ENCODE measurements at places on chromosomes 13 and 19.

- no peak overlapping the region for H3K27ac ChIP-seq
- H3K4me1 ChIP-seq: peaks cover 76% of the 10 kb centered on the region
- H3K4me3 ChIP-seq: no peak overlapping the region
- H3K36me3 ChIP-seq: peaks cover 2% of the 10 kb centered on the region
Measured at GRCh38 chr19:29966588-29967249, 24.7 kb downstream of the URI1 start.

- H3K4me1 ChIP-seq: peaks cover 7% of the 10 kb centered on the region
- H3K36me3 ChIP-seq: peaks cover 3% of the 10 kb centered on the region
- no peak overlapping the region for H3K27ac ChIP-seq
- no peak for DNase-seq
- no peak overlapping the region for H3K4me3 ChIP-seq
- H3K27me3 ChIP-seq: peaks cover 71% of the 10 kb centered on the region
Measured at GRCh38 chr19:1526066-1526778, 2.3 kb downstream of the PLK5 start.

DNA sequence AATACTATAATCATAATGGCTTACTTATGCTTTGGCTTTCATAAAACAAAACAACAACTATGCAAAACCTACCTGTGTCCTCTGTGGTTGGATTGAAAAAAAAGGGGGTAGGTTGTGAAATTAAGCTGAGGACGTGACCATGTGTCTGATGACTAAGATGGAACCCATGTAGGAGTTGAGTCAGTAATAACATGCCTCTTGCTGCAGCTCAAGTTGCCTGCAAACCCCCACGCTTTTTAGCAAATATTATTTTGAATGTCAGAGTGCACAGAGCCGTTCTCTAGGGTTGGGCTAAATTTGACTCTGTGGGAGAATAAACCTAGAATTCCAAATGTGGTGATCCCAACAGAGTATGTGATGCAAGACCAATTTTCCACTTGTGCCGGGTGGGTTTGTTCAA is 209.3 kb downstream of the KCNRG start:
- no peaks in the 10 kb centered on the region for H3K36me3 ChIP-seq
- peaks cover 15% of the 10 kb centered on the region for H3K4me1 ChIP-seq
- DNase-seq: no peak
- no peaks in the 10 kb centered on the region for H3K27me3 ChIP-seq

DNA sequence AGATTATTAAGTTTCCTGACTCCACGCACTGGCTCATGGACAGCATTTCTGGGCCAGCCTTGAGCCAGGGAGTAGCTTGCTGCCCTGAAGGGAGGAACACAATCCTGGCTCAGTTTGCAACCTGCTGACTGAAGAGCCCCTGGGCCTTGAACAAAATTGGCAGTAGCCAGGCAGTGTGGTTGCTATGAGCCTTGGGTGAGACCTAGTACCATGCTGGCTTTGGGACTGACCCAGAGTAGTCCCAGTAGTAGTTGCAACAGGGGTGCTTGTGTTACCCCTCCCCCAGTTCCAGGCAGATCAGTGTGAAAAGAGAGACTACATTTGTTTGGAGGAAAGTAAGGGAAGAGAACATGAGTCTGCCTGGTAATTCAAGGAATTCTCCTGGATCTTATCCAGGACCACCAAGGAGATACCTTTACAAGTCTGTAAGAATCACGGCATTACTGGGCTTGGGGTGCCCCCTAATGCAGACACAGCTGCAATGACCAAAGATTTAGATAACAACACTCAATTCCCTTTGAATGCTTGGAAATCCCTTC is 22.0 kb downstream of the ITGBL1 start:
- no peaks in the 10 kb centered on the region for H3K4me1 ChIP-seq
- H3K27ac ChIP-seq: no peak overlapping the region
- DNase-seq: no peak
- H3K27me3 ChIP-seq: peaks cover 48% of the 10 kb centered on the region

DNA sequence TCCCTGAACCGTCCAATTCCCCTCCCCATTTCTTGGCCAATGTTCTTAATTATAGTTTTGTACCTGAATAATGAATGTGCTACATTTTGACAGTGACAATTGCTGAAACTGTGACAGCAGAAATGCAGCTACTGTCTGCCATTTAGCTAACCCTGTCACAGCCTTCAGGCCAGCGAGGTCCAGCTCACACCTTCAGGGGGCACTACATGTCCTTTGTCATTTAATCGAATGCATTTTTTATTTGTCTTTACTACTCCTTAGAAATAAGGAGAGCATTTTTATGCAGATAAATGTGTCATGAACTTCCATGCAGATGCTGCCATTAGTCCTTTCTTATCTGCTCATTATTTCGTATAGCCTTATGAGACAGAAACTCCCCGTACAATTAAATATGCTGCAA is 159.9 kb downstream of the MZT1 start:
- no peak overlapping the region for H3K4me3 ChIP-seq
- H3K27me3 ChIP-seq: peaks cover 8% of the 10 kb centered on the region
- H3K4me1 ChIP-seq: no peaks in the 10 kb centered on the region
- no peak for DNase-seq

DNA sequence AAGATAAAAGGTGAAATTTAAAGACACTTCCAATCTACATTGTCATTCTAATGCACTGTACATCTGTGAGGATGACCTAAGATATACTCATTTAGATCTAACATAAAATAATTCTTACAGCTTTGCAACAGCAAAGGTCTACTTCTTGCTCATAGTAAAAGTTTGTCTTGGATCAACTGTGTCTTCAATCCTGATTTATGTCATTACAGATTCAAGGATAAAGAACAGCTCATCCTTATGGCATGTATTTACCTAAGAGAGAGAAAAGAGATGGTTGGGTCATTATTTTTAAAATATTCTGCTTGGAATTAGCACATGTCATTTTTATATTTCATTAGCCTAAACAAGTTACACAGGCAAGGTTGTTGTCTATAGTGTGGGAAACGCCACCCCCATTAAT is 2193.1 kb downstream of the PCDH9 start:
- no peaks in the 10 kb centered on the region for H3K27me3 ChIP-seq
- no peaks in the 10 kb centered on the region for H3K36me3 ChIP-seq
- H3K4me1 ChIP-seq: no peaks in the 10 kb centered on the region
- H3K27ac ChIP-seq: no peak overlapping the region
- H3K4me3 ChIP-seq: no peak overlapping the region
- DNase-seq: no peak

DNA sequence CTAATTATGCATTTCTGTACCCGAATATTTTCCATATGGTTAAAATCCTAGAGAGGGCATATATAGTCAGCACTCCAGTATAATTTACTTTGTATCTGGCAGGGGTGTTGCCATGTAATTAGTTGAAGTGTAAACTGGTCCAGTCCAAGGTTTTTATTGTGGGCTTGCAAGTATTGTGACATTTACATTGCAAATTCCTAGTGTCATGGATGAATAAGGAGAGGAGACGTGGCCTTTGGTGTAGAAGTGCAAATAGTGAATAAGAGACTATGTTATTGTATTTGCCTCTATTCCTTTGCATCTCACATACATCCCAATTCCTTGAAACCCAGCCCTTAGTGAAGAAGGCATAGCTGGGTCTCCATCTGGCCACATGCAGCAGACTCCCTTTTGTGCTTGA is 330.6 kb downstream of the ATP8A2 start:
- H3K4me1 ChIP-seq: no peaks in the 10 kb centered on the region
- H3K36me3 ChIP-seq: peaks cover 2% of the 10 kb centered on the region
- no peak overlapping the region for H3K27ac ChIP-seq
- DNase-seq: no peak
- H3K4me3 ChIP-seq: no peak overlapping the region

DNA sequence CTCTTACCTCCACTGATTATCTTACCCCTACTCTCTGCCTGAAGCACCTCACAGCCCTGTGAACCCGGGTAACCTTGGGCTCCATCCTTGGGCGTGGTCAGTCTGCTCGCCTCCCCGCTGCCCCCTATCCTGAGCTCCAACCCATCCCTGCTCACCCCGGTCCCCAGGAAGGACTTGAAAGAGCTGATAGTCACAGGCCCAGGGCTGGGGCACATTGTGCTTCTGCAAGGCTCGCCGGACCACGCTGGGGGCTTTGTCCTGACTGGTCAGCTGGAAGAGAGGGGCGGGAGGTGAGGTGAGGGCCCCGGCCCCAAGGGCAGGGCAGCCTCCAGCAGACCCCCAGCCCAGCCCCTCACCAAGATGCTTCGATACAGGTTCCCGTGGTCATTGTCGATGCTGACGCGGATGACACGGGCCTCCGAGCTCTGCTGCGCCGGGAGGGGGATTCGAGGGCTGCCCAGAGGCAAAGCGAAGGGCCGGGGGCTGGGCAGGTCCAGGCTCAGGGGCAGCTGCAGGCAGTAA is 13.0 kb upstream of the EPOR start:
- H3K36me3 ChIP-seq: peaks cover 4% of the 10 kb centered on the region
- DNase-seq: no peak
- peaks cover 23% of the 10 kb centered on the region for H3K27me3 ChIP-seq
- H3K4me3 ChIP-seq: no peak overlapping the region
- H3K4me1 ChIP-seq: no peaks in the 10 kb centered on the region

DNA sequence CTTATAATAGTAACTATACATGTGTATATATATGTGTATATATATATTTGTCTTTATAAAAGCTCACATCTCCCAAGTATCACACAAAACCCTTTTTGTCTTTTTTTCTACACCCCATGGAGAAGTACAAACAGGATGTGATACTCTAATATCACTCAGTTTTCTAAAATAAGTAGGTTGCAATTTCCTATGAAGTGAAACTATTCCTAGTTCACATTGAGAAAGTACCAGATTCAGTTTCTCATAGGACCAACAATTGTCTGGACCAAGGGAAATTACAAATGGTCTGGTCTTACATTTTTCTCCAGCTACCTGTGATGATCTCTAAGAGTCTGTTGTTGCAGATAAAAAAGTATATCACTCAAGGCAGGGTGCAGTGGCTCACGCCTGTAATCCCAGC is 17.9 kb upstream of the LILRB1 start:
- no peak overlapping the region for H3K4me3 ChIP-seq
- peaks cover 22% of the 10 kb centered on the region for H3K27me3 ChIP-seq
- peaks cover 4% of the 10 kb centered on the region for H3K36me3 ChIP-seq
- no peak for DNase-seq
- H3K4me1 ChIP-seq: peaks cover 16% of the 10 kb centered on the region
- H3K27ac ChIP-seq: no peak overlapping the region

DNA sequence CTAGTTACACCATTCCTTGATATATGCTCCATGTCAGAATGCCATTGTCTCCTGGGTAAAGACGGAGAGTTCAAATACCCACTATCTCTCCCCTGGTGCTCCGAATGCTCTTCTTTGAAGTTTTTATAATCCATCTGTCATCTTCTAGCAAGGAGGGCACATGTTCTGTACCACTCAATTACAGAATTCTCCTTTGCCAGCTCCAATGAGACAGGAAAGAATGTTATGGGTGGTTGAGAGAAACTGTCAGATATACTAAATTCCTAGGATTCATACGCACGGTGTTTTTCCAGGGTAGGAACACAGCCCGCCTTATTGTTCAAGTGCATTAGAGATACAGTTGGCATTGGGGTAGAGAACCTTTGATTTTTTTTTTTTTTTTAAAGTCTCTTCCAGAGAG is 118.0 kb upstream of the ZNF536 start:
- H3K4me1 ChIP-seq: no peaks in the 10 kb centered on the region
- peaks cover 68% of the 10 kb centered on the region for H3K27me3 ChIP-seq
- H3K27ac ChIP-seq: no peak overlapping the region

- no peak for DNase-seq
- no peaks in the 10 kb centered on the region for H3K27me3 ChIP-seq
- peaks cover 27% of the 10 kb centered on the region for H3K4me1 ChIP-seq
- no peak overlapping the region for H3K27ac ChIP-seq
- no peaks in the 10 kb centered on the region for H3K36me3 ChIP-seq
Measured at GRCh38 chr13:84139561-84140158, 257.4 kb upstream of the SLITRK1 start.

DNA sequence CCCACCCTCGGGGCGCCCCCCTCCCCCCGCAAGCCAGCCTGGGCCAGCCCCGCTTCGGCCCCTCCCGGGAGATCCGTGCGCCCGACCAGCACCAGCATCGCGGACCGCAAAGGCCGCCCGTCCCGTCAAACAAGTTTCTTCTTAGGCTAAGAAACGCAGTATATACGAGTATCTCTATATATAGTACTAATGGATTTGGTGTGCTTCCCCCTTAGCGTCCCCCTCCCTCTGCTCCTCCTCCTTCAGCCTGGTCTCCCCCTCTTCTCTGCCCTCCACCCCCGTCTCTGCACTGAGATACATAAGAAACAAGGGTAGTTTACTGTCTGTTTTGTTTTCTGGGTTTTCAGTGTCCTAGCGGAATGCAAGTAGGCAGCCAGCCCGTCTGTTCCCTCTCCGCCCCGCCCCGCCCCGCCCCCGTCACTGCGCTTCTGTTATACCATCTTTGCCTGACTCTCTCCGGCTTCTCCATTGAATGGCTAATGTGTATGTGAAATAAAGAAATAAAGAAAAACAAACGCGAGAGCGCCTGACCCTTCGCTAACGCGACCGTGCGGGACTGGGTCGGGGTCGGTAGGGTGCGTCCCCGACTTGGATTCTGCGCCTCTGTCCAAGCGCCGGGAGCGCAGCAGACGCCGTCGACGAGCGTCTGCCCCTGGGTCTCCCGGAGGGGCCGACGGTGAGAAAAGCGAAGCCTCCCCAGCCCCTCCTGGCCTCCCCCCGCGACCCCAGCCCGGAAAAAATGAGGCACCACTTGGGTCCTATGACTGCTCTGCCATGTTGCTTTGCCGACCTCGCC is 4.2 kb downstream of the LYL1 start:
- no peak for DNase-seq
- peaks cover 45% of the 10 kb centered on the region for H3K4me1 ChIP-seq
- peaks cover 24% of the 10 kb centered on the region for H3K27me3 ChIP-seq
- H3K4me3 ChIP-seq: peak overlapping the region; percentile 77

DNA sequence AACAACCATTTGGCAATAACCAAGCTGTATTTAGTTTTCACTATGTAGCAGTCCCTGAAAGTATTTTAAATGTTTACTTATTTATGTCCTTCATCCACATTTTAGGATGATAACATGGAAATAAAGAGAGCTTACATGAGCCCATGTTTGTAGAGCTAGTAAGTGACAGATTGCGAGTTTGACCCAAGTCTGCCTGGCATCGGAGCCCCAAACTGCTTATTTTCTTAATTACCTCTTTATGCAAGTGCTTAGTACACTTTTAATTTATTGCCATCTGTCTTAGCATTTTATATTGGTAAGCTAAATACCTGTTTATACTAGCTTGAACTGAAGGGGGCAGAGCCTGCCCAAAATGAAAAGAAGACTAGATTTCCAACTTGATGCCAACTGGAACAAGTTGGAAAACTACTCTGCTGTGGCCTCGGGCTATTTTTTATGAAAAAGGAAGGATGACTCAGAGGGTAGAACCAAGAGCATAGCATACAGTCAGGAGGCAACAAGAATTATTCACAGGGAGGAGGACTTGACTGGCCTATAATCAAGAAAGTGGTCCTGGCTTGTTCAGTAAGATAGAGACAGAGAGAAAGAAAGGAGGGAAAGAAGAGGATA is 150.2 kb downstream of the NDFIP2 start:
- H3K27ac ChIP-seq: no peak overlapping the region
- no peaks in the 10 kb centered on the region for H3K4me1 ChIP-seq
- no peaks in the 10 kb centered on the region for H3K36me3 ChIP-seq
- H3K27me3 ChIP-seq: peaks cover 7% of the 10 kb centered on the region
- DNase-seq: no peak

Measured in central memory CD8-positive, alpha-beta T cell (primary cell).